ENCODE measurements at places on chromosomes 1 and 21.

DNA sequence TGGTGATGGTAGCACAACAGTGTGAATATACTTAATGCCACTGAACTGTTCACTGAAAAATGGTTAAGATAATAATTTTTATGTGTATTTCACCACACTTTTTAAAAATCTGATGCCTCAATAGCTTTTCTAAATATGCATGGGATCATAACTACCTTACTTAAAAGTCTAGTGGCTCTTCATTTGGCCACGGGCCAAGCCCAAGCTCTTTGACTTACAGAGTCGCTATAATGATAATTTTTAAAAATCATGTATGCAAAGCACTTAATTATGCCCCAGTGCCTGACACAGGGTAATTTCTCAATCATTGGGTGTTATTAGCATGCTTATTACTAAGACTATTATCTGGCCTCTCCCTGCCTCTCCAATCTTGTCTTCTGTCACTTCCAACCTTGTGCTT, 7.6 kb upstream of the CNN3 start:
- no peak for DNase-seq

DNA sequence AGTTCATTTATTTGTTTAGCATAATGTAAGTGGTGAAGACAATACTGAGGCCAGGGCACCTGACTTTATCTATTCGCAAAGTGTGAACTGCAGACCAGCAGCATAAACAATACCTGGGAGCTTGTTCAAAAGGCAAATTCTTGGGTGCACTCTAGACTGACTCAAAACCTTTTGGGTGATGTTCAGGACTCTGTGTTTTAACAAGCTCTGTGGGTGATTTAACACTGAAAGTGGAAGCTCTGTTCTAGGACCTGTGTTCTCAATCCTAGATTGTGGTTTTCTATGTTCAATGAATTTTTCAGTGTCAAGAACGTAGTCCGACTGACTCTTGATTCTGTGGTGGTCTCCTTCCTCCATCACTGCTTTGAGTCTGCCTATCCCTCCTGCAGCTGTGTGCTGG, 71.9 kb downstream of the GPR88 start:
- DNase-seq = no peak

DNA sequence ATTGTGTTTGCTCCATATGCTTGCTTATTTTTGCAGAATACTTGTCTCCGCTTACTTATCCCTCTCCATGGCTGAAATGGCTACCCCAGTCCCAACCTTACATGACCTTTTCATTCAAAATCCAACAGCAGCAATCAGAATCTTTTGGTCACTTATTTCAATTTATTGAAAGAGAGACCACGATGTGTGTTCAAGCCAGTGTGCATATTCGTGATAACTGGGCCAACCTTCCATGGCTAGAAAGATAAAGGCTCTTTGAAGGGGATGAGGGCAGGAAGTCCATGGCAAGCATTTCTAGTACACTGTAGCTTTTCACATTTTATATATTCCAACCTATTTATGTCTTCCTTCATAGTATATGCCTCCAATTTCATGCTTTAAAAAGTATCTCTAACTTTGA, 23.1 kb downstream of the HSD11B1 start:
- DNase-seq = no peak

- no peak for DNase-seq
These were observed 35.1 kb upstream of the RGS7 start for GRCh38 chr1:241391926-241392710.
